Erythroblast (primary cell): ENCODE measurements at places on chromosomes 3 and 15.

- DNase-seq = no peak
These were observed 65.9 kb downstream of the GPR176 start for GRCh38 chr15:39854161-39854560.

DNA sequence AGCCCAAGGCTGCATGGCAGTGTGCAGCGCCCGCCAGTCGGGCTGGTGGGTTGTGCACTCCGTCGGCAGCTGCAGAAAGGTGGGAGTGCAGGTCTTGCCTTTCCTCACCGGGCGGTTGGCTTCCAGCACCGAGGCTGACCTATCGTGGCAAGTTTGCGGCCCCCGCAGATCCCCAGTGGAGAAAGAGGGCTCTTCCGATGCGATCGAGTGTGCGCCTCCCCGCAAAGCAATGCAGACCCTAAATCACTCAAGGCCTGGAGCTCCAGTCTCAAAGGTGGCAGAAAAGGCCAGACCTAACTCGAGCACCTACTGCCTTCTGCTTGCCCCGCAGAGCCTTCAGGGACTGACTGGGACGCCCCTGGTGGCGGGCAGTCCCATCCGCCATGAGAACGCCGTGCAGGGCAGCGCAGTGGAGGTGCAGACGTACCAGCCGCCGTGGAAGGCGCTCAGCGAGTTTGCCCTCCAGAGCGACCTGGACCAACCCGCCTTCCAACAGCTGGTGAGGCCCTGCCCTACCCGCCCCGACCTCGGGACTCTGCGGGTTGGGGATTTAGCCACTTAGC is 4.3 kb downstream of the ISL2 start:
- peak; percentile 35 for DNase-seq

DNA sequence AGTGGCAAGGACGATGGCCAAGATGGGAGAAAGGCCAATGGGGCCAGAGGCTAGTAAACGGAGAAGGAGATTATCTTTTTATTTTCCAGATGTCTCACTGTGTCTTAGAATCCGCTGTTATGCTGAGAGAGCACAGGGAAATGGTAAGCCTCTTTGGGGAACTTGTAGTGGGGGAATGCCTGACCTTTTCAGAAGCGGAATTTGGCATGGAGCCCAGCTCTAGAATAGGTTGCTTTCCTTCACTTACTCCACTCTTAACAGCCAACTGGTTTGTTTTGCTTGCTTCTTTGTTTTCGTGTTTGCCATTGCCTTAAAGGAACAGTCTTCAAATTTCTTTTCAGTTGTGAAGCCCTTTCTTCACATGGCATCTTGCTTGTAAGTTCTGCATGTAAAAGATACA is 316.2 kb upstream of the THRB start:
- DNase-seq = no peak

DNA sequence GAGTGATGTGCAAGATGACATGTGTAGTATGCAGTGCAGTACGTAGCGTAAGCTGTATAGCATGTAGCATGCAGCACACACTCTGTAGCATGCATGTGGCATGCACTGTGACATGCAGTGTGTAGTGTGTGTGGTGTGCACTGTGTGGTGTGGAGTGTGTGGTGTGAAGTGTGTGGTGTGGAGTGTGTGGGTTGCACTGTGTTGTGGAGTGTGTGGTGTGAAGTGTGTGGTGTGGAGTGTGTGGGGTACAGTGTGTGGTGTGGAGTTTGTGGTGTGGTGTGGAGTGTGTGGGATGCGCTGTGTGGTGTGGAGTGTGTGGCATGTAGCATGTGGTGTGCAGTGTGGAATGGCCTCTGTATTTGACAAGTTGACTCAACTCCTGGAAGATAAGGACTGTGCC is 39.2 kb downstream of the ROPN1B start:
- no peak for DNase-seq

- peak; percentile 1 for DNase-seq
These were observed 263.5 kb upstream of the CFAP20DC start for GRCh38 chr3:59313365-59313764.

DNA sequence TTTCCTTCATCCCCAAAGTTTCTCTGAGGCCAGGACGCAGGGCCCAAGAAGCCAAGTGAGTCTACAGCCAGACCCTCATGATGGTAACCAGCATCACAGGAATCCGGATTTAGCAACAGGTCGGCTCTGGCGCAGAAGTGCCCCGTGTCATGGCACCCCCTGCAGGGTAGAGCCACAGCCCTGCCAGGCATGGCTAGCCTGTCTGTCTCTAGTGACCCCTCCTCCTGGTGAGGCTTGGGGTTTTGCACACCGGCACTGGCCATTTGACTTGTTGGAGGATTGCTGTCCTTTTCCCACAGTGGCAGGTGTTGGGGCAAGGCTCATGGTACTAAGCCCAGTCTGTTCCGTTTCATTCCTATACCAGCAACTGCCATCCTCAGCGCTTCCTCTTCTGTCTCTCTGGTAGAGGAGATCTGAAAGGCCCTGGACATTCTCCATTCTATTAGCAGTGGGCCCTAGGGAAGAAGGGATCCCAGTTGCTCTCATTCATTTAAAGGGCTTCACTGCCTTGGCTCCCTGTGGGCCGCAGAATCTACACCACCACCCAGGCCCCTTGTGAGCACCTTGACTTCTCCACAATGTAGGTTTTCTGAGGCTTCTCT is 9.4 kb upstream of the CHAC1 start:
- no peak for DNase-seq

- no peak for DNase-seq
These were observed 752.3 kb downstream of the EPHA3 start for GRCh38 chr3:89859757-89860156.

- no peak for DNase-seq
These were observed 147.8 kb upstream of the TGFBR2 start for GRCh38 chr3:30458376-30459171.

DNA sequence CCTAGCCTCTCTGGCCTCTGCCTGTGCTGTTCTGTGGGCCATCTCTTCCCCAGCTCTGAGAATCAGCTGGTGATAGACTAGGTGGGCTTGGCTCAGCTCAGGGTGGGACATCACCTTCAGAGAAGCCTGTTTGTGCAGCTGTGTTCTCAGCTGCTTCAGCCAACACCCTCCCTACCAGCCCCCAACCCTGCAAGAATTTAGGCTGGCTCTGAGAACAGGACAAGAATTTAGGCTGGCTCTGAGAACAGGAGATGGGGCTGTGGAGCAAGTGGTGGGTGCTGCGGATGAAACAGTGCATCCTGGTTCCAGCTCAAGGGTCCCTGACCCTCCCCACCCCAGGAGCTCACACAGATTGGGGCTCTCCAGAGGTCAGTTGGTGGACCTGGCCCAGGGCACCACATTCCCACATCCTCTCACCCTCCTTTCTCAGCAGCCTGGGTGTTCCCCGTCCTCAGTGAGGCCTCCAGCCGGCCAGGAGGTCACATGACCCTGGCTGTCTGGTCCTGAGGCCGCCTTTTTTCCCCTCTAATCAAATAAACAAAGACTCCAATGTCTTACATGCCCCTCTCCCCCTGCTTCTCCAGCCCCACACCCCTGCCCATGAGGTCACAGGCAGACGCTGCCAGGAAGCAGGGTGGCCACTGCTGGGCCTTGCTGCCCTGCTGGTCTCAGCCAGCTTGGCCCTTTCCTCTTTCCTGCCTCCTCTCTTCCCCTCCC is 14.9 kb downstream of the PLEKHO2 start:
- DNase-seq = no peak

- DNase-seq = no peak
These were observed 60.5 kb upstream of the GLCE start for GRCh38 chr15:69099941-69100340.

- DNase-seq = no peak
These were observed 3.3 kb downstream of the TPM1 start for GRCh38 chr15:63045879-63046278.

DNA sequence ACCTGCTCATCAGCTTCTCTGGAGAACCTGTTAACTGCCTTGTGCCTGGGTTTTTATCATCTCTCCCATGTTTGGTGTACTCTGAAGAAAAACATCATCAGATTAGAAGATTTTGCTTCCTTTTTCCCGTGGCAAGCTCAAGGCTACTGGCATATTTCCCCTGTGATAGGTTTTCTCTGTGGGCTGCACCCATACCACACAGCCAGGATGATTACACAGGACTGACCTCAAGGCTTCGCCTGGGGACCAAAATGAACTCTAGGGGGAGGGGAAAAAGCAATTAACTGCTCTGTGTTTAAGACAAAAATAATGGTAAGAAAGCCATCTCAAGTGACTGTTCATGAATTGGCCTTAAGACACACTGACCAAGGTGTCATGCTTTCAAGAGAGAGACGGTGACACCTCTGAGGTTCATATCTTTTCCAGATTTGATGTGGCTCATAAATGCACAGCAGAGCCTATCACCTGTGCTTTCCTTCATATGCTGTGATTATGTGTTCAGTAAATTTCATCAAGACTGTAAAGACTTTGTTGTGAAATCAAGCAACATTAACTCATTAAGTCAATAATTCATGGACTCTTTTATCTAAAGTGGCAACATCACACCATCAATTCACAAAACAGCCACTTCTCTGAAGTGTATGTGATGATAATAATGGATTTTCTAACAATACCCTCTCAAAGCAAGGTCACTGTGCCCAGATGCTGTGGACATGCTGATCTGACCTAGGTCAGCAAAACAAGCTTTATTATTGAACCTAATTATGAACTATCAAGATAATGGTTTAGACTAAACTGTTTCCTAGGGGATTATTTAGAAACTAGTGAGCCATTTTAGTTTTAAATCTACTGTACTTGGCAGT is 427.9 kb downstream of the WDR72 start:
- DNase-seq = no peak

GRCh38 chr3:185537369-185537970 is 14.9 kb downstream of the LIPH start:
- DNase-seq = no peak

- no peak for DNase-seq
These were observed 404.9 kb upstream of the ALCAM start for GRCh38 chr3:104961851-104962250.

GRCh38 chr3:126512916-126513650 is 4.5 kb downstream of the UROC1 start:
- no peak for DNase-seq

GRCh38 chr3:71384837-71385716 is 198.5 kb downstream of the FOXP1 start:
- no peak for DNase-seq

DNA sequence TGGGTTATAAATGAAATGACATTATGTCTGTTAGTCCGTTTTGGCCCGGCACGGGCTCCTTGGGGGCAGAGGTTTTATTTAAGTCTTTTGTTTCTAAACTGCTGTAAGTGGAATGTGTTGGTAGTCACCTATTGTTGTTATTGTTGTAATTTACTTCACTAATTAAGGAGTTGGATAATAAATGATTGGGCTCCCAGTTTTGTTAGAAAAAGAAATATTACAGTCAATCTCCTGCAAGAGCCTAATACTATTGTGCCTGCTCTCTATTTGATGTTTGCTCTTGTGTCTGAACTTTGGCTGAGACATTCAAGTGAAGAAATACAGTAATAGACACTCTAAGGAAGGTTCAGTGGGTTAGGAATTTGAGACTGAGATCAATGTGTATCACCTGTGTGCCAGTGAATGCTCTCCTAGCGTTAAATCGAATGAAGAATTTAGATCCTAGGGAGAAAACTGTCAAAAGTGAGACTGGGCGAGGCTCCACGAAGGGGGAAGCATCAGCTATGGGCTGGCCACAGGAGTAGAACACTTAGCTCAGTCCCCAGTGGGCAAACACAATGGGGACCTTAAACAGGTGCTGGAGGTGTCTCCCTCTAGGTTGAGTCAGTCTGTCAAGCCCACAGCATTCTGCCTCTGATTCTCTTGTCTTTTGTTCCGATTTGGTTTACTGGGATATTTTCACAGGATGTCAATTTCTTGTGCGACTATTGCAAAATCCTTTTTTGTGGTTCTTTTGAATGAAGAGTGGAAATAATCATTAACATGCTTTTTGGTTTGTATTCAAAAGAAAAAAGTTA is 1.2 kb downstream of the ROBO2 start:
- DNase-seq = no peak

GRCh38 chr3:29335943-29336342 is 55.1 kb downstream of the RBMS3 start:
- DNase-seq = no peak

GRCh38 chr3:148214705-148215104 is 483.0 kb upstream of the AGTR1 start:
- no peak for DNase-seq

DNA sequence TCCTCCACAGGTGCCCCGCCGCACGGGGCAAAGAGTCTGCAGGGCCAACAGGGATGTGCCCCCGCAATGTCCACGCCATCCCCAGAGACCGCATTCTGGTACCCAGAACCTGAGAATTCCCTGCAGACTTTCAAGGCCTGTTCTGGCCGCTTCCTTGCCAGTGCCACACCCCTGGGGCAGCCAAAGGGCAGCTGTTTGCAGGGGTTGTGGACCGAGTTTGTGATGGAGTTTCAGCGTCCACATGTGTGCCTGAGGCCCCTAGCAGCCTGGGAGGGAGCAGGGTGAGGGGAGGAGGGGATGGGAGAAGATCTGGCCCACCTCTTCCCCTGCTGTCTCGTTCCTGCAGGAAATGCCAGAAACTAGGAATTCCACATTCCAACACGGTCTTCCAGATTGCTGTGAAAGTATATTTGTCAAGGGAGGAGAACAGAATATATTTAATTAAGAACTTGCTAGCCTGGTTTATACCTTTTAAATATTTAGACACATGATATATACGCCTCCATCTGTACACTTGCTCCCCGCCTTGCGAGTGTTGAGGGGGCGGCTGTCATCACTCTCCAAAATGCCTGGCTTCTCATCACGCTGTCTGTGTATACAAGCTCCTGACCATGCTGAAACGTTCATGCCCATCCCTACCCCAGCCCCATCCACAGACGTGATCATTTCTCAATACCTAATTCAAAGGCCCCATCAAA is 31.1 kb upstream of the RASA2 start:
- DNase-seq = no peak

GRCh38 chr3:191695131-191695814 is 234.3 kb downstream of the PYDC2 start:
- no peak for DNase-seq

- no peak for DNase-seq
These were observed 56.9 kb upstream of the PDZRN3 start for GRCh38 chr3:73681610-73682009.

DNA sequence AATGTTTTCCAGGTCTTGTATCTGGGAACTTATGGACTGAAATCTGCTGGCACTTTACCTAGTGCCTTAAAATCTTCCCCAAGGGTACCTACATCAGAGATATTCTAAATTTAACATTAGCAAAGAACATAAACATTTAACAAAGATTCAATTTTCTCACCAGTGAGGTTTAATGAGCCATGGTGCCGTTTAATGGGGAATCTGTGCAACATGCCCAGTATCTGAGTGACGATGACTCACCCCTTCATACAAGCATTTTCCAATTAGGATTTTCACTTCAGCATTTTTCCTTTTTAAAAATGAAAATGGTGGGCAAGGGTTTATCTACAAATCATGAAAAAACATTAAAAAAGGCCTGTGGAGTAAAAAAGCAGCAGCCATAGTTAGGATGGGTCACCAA is 189.4 kb downstream of the SLC9A9 start:
- no peak for DNase-seq

DNA sequence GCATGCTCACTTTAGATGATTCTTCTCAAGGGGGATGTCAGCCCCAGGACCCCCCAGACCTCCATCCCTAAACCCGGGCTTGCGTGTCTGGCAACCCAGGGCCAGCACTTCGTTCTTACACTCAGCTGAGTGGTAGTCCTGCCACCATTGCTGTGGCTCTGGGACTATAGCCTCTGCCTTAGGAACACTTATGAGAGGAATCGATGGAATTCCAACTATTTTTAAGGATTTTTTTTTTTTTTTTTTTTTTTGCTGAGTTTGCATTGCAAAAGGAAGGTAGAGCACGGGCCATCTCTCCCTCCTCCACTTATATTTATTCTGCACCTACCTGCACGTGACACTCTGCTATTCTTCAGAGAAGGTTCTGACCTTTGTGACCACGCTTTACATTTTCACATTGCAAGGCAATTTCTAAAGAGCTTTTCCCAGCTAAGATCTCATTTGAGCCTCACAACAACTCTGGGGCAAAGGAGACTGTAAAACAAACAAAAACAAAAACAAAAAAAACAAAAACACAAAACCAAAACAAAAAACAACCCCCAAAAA is 113.9 kb downstream of the LPP start:
- DNase-seq = no peak
